Astrocyte of the hippocampus (primary cell): ENCODE measurements at places on chromosomes 3 and 15.

DNA sequence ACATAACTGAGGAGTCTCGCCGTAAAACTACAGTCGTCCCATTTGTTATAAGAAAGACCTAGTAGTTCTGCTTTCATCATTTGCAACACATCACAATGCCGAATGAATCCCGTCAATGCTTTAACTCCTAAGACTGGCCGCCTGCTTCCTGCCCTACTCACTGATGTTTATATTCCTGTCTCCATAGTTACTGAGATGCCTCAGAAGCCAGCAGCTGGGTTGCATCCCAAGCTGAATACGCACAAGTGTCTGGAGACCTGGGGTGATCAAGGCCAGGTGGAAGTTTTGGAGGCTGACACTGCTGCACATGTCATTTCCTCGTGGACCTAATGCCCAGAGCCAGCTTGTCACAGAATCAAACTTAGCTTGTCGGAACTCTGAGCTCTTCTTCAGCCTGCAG, 95.2 kb upstream of the UBE2E1 start:
- no peak for DNase-seq

- DNase-seq: no peak
Measured at GRCh38 chr3:135181408-135181807, 386.3 kb downstream of the EPHB1 start.

GRCh38 chr3:79551997-79552396, 215.8 kb downstream of the ROBO1 start:
- no peak for DNase-seq

GRCh38 chr15:81293728-81294515, 30.0 kb downstream of the STARD5 start:
- DNase-seq: no peak

DNA sequence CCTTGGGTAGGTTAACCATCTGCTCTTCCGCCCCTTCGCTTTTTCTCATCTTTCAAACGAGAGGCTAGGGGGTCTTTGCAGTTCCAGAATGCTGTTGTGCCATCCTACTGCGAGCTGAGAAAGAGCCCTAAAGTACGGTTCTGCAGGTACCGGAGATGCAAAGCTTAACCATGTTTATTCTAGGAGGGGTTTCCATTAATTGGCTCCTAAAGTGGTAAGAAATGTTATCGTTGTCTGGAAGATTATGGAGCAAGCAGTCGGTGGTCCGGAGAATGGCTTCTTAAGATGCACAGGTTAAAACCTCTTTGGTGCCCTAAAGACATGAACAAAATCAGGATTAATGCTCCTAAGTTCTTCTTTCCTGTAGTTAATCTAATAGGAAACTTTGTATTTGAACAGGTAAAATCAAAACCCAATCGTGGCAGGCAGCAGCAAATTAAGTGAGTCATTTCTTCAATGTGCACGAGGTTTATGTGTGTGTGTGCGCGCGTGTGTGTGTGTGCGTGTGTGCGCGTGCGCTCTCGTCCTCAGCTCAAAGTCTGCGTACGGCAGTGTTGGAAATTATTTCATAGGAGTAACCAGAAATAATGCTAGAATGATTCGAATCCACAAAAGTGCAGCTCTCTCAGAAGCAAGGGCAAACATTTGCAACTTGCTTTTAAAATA, 772 bp downstream of the FAM81A start:
- peak; percentile 3 for DNase-seq

DNA sequence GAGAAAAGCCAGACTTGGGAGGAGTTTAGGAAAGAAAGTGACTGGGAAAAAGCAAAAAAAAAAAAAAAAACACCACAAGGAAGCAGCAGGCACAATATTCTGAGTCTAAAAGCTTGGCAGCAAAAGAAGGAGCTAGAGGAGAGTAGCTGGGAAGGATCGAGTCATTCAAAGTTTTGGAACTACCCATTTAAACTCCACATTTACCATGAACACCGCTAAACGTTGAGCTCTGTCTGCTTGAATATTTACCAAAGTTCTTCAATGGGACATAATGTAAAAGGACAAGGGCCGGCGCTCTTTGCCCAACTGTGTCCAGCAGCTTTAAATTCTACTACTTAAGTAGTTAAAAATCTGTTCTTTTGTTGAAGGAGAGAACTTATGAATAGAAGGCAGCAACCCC, 481.9 kb downstream of the FOXP1 start:
- DNase-seq: peak; percentile 27

DNA sequence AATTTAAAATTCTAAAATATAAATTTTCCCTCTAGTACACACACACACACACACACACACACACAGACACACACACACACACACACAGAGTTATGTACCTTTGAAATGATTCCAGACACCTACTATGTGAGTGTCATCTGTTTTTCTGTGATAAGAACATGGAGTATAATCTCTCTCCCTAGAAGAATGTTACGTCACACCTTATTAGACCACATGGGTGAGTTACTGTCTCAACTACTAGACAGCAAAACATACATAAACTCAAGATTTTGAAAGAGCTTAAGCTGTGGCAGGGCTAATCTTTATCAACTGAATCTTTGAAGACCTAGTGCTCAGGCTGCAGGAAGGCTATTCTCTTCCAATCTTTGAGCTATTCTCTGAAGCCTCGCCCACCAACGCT, 385.9 kb upstream of the BCHE start:
- no peak for DNase-seq

- DNase-seq: no peak
Measured at GRCh38 chr3:176275113-176275512, 922.2 kb downstream of the TBL1XR1 start.

DNA sequence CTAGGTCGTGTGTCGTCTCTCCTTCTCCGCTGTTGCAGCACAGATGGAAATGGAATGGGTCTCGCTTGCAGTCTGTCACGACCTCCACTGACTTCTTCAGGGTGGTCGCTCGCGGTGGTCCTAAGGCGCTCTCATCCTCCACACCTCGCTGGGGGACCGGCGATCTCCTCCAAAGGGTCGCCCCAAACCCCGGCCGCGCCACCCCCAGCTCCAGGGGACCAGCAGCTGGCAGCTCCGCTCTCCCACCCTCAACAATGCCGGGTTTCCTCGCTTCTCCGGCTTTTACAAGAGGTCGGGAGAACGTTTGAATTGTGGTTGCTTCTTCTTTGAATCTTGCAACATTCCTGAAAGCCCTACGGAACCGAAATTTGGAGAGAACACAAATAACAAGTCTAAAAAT, 25.9 kb downstream of the SERP1 start:
- no peak for DNase-seq

- DNase-seq: no peak
Measured at GRCh38 chr3:65408531-65409175, 630.1 kb downstream of the MAGI1 start.

GRCh38 chr3:14976317-14976716, 28.9 kb downstream of the NR2C2 start:
- DNase-seq: no peak

DNA sequence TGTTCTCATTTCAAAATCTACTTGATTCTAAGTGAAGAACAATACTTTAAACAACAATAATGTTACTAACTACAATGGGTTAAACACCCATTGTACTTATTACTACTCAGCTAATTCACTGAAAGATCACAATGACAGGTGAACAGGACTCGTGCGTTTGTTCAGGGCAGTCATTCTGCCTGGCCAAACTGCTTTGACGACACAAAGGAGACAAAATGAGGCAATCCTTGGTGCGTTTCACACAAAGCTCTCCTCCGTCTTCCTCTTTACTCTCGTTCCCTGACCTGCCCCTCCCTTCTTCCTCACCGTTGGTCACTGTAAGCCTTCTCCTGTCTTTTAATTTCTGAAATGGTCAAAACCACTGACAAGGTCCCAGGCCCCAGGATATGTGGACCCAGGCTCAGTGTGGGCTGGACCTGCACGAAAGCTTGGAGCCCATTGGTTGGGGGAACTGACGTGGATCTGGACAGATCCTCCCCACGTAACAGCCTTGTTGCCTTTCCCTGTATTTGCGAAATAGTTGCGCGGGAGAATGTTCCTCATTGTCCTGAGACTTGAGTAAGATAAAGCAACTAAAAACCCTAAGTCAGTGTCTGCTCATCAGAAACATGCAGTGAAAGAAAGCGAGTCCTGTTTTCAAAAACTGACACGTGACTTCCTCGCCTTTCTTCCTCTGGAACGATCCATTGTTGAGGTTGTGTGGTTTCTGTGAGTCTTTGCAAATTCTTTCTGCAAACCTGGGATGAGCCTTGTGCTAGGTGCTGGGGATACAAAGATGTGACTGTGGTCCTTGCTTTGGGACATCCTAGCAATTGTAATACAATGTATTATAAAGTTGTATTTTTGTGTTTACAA, 147.1 kb upstream of the RGMA start:
- DNase-seq: no peak

- peak; percentile 38 for DNase-seq
Measured at GRCh38 chr3:179449636-179450035, 1.6 kb downstream of the GNB4 start.

- peak; percentile 95 for DNase-seq
Measured at GRCh38 chr3:189937302-189938127, 183.2 kb downstream of the P3H2 start.

GRCh38 chr3:129485721-129486663, 42.4 kb upstream of the RHO start:
- peak; percentile 86 for DNase-seq

DNA sequence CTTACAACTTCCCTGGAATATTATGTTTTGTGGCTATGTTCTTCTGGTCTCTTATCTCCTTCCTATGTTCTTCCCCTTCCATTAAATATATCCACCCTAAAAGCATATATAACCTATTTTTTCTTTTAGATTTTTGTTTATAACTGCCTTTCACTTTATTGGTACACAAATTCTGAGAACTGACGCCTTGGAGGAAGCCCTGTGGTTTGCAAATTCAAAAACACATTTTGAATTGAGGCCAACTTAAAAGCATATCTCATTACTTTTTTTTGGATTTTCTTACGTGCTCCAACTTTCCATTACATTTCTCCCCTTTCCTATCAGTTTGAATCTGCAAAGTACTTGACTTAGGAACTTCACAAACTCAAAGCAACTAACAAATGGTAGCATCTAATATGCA, 15.3 kb upstream of the COLQ start:
- DNase-seq: no peak

GRCh38 chr3:45188719-45189659, 37.1 kb downstream of the TMEM158 start:
- no peak for DNase-seq

GRCh38 chr15:41408234-41408641, 5.9 kb upstream of the NDUFAF1 start:
- peak; percentile 7 for DNase-seq

DNA sequence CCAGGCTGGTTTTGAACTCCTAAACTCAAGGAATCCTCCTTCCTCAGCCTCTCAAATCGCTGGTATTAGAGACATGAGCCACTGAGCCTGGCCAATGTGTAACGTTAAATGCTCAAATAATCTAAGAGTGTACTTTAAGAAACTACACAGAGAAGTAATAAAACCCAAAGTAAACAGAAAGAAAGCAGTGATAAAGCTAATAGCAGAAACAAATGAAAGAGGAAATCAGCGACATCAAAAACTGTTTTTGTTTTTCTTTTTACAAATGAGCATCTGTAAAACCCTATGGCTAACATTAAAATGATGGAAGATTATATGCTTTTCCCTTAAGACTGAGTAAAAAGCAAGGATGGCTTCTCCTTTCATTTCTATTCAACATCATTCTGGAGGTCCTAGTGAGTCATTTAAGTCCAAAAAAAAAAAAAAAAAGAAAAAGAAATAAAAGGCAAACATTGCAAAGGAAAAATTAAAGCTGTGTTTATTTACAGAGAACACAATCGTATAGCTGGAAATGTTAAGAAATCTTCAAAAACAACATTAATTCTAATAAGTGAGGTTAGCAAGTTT, 36.8 kb upstream of the FNDC3B start:
- no peak for DNase-seq

DNA sequence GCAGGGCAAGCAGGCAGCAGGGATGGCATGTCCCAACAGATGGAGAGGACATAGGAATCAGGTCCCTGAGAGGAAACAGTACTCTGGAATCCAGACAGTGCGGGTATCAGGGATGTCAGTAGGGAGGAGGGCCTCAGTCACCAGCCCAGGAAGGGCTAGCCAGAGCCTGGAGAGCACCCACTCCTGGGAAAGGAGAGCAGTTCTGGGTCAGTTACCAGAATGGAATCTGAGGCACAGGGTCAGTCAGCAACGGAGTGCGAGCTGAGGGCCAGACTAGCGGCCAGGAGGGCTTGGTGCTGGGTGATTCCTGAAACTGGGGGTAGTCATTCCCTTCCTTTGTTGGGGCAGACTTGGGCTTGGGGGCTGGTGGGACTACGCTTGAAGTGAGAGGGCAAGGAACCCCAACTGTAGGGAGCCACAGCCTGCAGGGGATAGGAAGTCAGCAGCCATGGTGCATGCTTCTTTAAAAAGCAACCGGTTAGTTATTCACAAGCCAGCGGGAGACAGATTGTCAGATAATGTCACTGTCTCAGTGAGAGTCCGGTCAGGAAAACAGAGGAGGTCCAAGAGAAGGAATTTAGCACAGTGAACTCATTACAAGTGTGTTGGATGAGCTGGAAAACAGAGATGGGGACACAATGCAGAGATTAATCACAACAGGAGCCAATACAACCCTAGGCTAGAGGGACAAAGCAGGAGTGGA, 27.9 kb downstream of the PLA1A start:
- DNase-seq: no peak

GRCh38 chr3:131688370-131688769, 185.6 kb upstream of the MRPL3 start:
- DNase-seq: peak; percentile 25

GRCh38 chr15:48533982-48534381, 111.5 kb downstream of the FBN1 start:
- DNase-seq: no peak

GRCh38 chr15:92074101-92074500, 220.6 kb downstream of the SLCO3A1 start:
- DNase-seq: no peak

DNA sequence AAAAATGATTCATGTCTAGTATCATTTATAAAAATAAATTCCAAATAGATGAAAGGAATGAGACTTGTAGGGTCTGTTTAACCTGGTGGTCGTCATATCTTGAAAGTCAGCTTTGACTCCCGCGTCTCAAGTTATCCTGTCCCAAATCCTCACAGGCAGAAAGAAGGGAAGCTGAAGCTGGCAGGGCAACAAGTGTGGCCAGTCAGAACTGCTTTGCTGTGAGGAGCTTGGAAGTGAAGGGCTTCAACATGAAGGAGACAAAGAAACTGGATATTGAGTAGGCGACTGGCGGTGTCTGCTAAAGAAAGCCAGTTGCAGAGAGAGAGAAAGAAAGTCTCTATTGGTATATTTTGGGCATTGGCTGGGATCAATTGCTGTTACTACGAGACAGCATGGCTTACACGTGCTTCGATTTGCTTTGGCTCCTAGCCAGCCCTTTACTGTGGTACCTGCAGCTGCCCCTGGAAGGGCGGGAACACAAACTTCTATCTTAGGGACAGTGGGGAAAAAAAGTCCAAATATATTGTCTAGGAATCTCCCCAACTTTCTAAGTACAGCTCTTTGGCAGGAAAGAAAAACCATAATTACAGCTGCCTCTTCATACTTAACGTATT, 107.2 kb downstream of the CHST2 start:
- no peak for DNase-seq
